ENCODE measurements at places on chromosomes 6 and 20.

DNA sequence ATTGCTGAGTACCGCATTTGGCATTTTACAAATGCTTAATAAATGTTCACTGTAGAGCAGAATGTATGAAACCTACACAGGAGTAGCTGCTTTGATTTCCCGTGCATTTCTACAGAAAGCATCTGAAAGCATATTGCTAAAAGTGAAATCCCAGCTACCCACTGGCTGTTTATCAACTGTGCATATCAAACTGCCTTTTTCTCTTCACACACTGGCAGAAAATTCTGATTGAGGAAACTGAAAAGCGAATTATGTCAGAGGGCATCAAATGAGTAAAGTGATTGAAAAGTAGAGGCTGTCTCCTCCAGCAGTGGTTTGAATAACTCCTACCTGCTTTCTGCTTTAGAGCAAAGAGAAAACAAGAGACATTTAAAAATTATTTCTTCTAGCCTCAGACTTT is 28.0 kb downstream of the STX11 start:
- DNase-seq = no peak

- no peak for DNase-seq
These were observed 310.8 kb downstream of the BMP7 start for GRCh38 chr20:56955680-56956079.

DNA sequence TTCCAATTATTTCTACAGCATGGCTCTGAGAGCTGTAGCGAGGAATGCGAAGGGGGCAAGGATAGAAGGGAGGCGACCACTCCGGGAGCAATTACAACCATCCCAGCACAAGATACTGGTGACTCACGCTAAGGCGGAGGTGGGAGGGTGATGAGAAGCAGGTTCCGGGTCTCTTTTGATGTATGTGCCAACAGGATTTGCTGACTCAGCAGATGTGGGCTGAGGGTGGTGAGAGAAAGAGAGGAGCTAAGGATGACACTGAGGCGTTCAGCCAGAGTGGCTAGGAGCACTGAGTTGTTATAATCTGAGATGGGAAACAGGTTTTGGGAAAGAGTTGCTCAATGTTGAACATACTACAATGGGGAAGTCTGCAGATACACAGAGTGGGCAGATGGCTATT is 9.3 kb upstream of the TXNDC5 start:
- DNase-seq = no peak

- DNase-seq = no peak
These were observed 85.5 kb downstream of the BMP7 start for GRCh38 chr20:57180954-57181353.

DNA sequence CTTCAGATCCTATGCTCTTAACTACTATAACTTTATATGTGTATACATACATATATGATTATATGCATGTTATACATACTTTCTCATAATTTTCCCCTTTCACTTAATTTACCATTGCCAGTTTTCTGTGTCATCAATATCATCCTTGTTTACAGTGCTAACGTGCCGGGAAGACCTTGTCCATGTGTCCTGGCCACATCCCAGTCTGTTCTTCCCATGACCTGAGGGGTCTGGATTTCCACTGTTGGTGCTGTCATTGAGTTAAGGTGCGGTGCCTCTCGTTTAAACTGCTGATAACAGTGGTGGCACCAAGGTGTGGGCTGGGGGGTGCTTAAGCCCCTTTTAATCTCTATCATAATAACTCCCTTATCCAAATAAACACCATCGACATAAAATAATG is 8.5 kb upstream of the SDCBP2 start:
- DNase-seq = no peak
